Globus pallidus (tissue), 1 donor: ENCODE measurements at places on chromosomes 1 and 21.

DNA sequence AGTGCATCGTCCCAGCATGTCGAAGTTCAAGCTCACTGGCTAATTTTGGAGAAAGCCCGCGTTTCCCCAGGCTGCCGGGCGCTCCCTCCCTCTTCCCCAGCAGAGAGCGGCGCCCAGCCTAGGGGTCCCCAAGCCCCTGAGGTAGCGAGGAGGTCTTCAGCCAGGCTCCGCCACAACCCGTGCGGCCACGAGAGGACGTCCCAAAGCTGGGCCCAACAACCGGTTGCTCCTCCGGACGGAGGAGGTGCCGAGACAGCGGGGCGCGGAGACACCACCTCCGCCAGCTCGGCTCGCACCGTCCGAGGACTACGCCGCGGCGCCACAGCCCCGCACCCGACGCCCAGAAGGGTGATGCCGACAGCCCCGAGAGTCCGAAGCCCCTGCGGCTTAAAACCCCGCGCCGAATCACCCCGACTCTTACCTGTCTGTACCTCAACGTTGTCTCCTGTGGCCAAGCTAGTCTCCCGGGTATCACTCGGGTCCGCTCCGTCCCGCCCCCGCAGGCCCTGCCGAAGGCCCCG lies at the start of gene DENND2C:
DENND2C (minus strand) TSS at position 488 of the 521 bp plus-strand sequence. CDS start 44,065 bp downstream, outside the sequence.
- DNase-seq = no peak

DNA sequence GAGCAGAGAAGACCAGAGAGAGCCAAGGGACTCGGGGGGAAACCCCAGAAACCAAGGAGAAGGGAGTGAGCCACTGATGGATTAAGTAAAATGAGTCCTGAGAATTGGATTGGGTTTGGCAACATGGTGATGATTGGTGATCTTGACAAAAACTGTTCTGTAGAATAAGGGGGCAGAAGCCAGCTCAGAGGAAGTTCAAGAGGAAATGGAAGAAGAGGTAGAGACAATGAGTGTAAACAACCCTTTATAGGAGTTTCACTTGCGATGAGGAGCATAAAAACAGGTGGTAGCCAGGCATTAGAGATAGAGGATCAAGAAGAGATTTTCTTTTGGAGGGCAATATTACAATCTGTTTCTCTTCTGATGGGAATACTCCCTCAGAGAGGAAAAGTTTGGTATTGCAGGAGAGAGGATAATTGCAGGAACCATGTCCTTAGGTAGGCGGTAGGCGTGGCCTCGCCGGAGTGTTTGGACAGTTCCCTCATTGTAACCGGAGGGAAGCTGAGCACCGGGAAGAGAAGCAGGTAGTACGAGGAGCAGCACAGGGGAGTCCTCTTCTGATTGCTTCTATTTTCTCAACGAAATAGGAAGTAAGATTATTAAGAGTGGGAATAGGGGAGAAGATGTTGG lies 68.4 kb upstream of the TENT5C start:
- DNase-seq = no peak

DNA sequence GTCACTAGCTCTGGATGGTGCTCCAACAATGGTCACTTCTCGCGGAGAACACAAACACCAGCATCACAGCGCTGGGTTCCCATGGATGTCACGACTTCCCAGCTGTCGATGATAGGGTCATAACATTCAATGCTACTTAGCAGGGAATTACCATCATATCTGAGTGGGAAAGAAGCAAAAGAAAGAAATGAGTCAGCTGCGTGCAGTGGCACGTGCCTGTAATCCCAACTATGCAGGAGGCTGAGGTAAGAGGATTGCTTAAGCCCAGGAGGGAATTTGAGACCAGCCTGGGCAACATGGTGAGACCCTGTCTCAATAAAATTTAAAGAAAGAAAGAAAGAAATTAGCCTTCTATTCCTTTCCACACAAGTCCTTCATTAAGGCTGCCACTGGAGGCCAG lies 3.6 kb upstream of the RABIF start:
- DNase-seq = no peak

DNA sequence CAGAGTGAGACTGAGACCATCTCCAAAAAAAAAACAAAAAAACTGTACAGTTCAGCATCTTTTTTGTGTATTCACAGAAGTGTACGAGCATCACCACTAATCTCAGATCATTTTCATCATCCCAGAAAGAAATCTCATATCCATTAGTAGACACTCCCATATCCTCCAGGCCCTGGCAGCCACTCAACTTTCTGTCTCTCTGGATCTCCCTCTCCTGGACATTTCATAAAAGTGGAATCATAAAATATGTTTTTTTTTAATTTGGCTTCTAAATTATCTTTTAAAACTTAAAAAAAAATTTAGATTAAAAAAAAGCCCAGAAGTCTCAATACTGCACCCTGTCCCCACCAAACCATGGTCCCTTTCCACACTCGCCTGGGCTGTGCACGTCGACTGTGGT lies 22.1 kb downstream of the RIPPLY3 start:
- no peak for DNase-seq

DNA sequence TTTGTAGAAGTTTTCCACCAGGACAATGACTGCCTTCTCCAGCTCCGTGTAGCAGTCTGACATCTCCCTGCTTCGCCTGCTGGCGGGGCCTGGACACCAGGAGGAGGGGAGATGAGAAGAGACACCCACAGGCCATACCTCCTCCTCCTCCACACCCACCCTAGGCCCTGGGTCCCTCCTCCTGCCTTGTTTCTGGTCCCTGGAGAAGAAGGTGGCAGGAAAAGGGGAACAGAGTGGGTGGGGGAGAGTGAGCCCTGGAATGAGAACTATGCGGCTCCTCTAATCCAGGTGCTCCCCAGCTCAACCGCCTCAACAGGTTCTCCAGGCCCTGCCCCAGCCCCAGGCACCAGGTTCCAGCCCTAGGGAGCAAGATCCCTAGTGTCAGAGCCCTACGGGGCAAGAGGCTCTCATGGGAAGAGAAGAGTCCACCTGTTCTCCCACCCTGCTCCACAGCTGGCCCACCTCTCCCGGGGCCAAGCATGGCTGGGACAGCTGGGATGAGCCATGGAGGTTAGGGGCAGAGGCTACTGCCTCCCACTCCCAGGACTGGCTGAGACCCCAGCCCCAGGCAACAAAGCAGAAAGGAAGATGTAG lies 4.8 kb downstream of the S100A16 start:
- no peak for DNase-seq

DNA sequence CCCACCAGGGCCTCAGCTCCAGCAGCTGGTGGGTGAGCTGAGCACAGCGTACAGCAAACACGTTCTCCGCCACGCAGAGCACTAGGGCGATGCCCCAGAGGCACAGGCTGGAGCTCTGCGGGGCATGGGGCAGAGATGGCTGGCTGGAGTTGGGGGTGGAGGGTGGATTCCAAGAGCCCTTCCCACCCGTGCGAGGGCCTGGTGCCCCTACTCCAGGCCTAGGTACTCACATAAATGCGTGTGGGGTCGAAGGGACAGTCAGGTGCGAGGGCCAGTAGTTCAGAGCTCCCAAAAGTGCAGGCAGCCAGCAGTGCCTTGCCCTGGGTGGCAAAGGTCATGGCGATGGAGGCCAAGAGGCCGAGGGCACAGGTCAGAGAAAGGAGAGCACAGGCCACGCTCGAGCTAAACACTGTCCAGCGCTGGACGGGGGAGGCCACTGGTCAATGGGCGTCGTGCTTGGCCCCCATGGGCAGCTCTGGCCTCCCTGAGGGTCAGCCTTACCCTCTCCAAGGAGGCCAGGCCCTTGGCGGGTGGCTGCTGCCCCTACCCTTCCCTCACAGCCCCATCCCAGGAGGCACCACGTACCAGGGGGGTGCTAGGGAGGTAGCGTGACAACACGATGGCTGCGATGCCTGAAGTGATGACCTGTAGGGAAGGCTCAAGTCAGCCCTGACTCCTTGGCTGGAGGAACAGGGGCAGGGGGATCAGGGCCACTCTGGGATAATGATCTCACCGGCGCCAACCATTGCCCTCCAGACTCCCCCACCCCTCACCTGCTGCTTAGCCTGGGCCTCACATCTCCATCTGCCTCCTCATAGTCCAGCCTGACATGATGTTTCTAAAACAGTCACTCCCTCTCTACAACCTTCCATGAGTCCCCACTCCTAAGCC lies 5.6 kb downstream of the TMEM54 start:
- no peak for DNase-seq

DNA sequence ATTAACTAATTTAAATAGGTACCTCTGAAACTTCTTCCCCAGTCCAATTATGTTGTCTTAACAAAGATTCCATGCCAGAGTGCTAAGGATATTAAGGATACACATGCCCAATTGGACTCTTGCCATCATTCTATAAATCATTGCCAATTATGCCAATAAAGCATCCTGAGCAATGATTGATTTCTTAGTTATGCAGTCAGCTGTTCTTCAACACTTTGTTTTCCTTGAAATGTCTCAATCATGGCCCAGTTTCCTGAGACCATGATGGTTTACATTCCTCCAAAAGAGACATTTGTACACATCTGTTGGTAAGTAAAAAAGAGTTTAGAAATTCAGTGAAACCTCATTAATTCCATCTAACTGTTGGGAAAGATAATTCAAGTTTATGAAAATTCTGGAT lies 180.4 kb upstream of the PKN2 start:
- DNase-seq = no peak

- DNase-seq = no peak
These were observed 17.0 kb downstream of the FAM151A start for GRCh38 chr1:54606096-54606989.

DNA sequence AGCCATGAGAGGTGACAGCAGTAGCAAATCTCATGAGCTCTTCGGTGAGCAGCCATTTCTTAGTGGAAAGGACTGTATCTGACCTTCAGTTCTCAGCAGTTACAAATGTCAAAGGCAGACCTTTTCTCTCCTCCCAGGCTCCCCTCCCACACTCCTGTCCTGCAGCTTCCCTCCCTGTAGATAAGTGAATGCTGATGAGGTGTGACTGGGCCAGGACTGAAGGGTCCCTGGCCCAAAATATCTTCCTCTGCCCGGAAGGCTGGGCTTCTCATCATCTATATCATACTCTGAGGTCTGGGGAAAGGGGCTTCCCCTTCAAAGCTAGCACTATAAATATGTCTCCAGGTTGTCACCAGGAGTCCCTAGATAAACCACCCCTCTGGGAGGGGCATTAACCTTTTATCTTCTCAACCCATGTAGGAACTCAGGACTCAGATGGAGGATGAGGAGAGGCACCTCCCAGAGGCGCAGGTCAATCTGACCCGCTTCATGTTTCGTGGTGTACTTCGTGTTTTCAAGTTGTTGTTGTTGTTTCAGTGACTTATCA lies 3.6 kb upstream of the ADAMTSL4 start:
- no peak for DNase-seq

DNA sequence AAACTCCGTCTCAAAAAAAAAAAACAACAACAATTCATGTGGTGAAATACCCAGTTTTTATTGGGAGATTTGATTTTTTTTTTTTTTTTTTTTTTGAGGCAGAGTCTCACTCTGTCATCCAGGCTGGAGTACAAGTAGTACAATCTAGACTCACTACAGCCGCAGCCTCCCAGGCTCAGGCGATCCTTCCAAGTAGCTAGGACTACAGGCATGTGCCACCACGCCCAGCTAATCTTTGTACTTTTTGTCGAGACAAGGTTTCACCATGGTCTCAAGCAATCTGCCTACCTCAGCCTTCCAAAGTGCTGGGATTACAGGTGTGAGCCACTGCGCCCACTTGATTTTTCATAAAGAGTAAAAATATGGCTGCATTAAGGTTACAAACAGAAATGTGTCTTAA lies 15.4 kb downstream of the FAM76A start:
- DNase-seq = no peak

GRCh38 chr21:41186755-41187536 lies 19.0 kb downstream of the BACE2 start:
- DNase-seq = no peak

GRCh38 chr1:48943393-48943792 lies 166.7 kb upstream of the BEND5 start:
- no peak for DNase-seq

- no peak for DNase-seq
These were observed 516 bp upstream of the NMNAT2 start for GRCh38 chr1:183418696-183419095.

DNA sequence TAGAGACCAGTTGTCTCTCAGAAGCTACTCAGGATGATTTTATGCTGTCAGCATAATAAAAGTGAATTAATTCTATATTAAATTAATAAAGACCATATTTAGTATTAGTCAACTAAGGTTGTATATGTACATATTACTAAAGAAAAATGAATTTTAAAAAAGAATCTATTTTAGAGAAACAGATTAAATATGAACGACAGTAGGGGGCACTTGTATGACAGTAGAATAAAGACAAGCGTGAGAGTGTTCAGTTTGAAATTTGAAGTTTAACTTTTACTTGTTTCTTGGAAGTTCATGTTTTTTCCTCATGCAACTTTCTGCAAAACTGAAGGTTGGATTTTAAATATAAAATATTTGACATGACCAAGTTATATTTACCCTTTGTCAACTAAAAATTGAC lies 67.9 kb upstream of the MACF1 start:
- no peak for DNase-seq

- DNase-seq = no peak
These were observed 66.8 kb downstream of the PHACTR4 start for GRCh38 chr1:28436211-28436769.

DNA sequence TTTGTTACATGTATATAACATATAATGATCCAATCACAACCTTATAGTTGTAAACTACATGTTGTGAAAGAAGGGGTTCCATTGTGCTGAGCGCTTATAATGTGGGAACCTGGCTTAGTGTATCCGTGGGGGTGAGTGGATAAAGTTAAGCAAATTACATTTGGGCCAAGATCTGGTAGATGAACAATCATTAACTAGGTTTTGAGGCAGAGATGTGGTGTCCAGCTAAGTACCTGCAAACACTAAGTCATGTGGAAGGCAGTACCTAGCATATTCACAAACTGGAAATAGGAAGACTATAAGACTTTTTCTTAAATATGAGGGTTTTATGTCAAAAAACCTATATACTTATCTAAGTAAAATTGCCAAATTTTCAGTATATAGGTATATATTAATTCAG lies 167.2 kb upstream of the PDE4B start:
- DNase-seq = no peak

DNA sequence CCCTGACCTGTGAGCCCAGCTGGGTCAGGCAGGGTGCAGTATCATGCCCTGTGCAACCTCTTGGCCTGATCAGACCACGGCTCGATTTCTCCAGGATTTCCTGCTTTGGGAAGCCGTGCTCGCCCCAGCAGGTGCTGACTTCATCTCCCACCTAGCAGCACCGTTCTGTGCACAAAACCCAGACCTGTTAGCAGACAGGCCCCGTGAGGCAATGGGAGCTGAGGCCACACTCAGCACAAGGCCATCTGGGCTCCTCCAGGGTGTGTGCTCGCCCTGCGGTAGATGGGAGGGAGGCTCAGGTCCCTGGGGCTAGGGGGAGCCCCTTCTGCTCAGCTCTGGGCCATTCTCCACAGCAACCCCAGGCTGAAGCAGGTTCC lies 29.6 kb downstream of the SLC19A1 start:
- no peak for DNase-seq

- no peak for DNase-seq
These were observed 40.0 kb upstream of the UBE2U start for GRCh38 chr1:64163431-64163830.
